Esophagus squamous epithelium (tissue), 5 donors: ENCODE measurements at places on chromosomes 16 and 17.

- no peak for DNase-seq
These were observed 29.9 kb downstream of the WWOX start for GRCh38 chr16:78129349-78129748.

GRCh38 chr16:73713251-73713650 is 583.4 kb upstream of the PSMD7 start:
- no peak for DNase-seq

DNA sequence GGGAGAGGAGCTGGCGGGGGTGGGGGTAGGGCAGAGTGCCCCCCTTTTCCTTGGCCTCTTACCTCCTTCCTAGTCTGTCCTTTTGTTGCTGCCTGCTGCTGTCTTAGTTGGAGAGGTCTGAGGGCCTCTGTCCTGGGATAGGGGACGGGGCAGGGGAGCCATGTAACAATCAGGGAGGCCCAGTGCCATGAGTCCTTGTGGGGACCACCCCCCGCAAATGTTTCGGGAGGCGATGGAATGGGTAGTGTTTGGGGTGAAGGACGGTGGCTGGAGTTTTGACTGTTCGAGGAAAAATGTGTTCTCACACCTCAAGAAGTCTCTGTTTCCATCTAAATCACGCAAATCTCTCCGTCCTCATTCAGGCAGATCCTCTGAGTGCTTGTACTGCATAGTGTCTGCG is 99.0 kb downstream of the OR1D5 start:
- no peak for DNase-seq

DNA sequence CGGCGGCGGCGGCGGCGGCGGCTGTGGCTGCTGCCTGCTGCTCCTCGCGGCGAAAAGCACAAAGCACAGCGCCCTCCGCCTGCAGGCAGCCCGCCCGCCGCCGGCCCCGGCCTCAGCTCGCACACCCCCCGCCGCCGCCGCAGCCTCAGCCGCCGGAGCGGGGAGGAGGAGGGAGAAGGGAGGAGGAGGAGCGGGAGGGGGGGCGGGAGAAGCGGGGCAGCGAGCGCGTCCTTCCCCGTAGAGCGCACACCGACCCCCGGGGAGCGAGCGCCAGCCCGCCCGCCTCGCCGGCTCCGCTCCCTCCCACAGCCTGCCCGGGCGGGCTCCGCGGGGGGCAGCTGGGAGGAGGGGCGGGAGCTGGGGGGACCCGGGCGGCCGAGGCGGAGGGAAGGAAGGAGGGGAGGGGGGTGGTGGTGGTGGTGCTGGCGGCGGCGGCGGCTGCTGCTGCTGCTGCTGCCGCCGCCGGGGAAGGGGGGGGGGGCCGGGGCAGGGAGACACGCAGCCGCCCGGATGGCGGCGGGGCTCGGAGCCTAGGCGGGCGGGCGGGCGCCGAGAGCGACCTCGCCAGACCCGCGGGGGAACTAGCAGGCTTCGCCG is at the start of gene UBTF:
TSS of gene UBTF (minus strand) at position 60 of the 597 bp plus-strand sequence. CDS start 1,446 bp downstream, outside the sequence.
- no peak for DNase-seq

DNA sequence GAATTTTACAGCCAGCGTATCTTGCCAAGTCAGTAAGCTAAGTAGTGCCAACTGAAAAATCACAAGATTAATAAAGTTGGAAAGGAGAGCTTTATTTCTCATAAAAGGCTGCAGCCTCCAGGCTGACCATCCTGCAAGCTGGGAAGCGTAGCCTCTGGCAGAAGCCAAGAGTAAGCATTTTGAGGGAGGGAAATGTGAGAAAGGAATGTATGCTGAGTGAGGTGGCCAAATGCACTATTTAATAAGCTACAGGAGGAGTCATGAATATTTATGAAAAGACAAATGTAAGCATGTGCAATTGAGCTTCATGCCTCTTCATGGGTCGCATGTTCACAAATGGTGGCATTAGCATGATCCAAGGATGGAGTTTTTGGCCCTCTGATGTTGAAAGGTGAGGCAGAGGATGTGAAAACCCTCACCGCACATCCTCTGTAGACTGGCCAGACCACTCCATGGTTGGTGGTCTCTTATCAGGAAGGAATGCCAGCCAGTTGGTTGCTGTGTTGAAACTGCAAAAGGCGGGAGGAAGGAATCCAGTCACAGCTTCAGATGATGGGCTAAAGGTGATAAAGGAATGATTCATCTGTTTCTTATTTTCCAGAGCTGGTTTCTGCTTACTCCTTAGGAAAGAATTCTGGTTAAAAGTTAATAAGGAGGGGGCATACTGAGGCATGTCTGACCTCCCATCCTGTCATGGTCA is 9.2 kb downstream of the KRT33B start:
- no peak for DNase-seq
